Tibial nerve (tissue), 4 donors: ENCODE measurements at places on chromosomes 4 and X.
A peak's percentile ranks its signal among the peaks of the same experiment; 100 is the strongest.

GRCh38 chrX:140297273-140297672 is 207.6 kb downstream of the SOX3 start:
- no peak for DNase-seq

- no peak for DNase-seq
These were observed 13.5 kb downstream of the TIMP1 start for GRCh38 chrX:47595716-47596251.

DNA sequence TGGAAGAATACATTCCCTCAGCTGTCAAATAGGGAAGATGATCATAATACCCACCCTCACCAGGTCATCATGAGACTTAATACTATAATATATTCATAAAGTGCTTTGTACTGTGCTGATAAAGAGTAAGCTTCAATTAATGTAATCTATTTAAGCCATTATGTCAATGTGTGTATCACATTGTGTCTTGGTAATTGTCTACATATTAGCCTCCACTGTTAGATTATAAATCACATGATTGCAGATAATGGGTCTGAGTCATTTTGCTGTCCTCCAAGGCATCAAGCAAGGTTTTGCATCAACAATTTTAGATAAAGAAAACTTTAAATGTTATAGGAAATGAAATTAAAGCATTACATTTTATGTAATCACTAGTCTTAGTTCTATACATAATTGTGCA is 45.2 kb upstream of the CEP135 start:
- no peak for DNase-seq

DNA sequence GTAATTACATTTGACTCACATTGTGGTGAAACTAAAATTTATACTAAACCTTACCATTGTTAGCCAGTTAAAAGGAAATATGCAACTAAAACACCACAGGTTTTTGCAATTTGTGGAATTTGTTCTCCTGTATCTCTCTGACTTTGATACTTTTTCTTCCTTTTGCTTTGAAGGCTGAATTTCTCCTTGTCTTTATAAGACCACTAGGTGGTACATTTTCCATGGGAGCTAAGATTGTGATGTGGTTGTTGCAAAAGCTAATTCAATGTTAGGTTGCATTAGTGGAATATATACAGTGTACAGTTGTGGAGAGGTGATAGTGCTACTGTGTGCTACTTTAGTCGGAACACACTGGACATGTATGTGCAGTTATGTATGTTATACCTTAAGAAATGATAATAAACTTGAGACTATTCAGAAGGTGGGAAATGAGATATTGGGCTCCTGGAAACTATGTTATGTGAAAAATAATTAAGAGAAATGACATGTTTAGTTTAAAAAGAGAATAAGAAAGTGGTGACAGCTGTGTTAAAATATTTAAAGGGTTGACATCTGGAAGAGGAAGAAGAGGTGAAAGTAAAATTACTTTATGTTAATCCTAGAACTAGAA is 70.3 kb downstream of the ARL9 start:
- no peak for DNase-seq

GRCh38 chr4:13597604-13598003 is 29.9 kb downstream of the BOD1L1 start:
- DNase-seq: no peak

DNA sequence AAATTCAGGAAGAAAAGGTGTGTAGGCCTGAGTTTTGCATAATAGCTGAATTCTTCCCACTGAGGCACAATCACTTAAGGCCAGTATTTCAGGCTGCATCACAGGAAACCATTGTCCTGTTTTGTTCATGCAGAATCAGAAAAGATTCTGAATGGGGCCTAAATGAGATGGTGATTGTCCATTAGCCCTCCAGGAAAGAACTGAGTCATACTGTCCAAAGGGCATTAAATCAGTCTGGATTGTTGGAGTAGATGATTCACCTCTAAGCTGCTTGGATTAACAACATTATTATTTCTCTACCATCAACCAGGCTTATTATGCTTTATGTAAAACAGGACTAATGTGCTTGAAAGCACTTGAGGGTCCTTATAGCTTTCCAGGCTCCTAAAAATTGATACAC is 36.2 kb downstream of the CT47B1 start:
- DNase-seq: no peak

- DNase-seq: no peak
These were observed 81.2 kb downstream of the SHISA3 start for GRCh38 chr4:42478509-42478908.

DNA sequence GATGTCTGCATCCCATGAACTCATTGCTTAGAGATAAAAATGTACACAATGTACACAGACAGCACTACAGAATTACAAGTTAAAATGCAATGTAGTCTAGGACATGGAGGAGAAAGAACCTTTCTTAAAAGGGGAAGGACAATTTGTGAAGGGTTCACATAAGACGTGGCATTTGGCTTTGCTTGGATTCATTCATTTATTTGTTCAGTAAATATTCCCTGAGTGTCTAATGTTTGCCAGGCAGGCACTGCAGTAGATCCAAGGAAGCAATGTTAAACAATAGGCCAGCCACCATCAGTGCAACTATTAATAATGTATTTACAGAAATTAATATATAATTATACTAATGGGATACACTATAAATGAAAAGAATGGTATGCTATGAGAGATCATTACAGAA is 94.4 kb downstream of the GRIA2 start:
- DNase-seq: no peak

- no peak for DNase-seq
These were observed 152.9 kb downstream of the PTTG2 start for GRCh38 chr4:38113132-38113531.

DNA sequence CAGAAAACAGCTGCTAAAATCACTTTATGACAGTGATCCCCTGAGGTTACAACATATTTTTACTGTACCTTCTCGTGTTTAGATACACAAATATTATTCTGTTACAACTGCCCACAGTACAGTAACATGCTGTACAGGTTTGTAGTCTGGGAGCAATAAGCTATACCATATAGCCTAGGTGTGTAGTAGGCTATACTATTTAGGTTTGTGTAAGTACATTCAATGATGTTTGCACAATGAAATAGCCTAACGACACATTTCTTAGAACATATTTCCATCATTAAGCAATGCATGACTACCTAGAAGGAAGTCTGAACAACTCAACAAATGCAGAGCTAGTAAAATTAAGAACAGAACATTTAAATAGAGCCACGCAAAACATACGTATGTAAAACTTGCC is 112.7 kb downstream of the ZAR1 start:
- DNase-seq: no peak

- DNase-seq: no peak
These were observed 131.2 kb upstream of the PAK3 start for GRCh38 chrX:110964786-110965185.

DNA sequence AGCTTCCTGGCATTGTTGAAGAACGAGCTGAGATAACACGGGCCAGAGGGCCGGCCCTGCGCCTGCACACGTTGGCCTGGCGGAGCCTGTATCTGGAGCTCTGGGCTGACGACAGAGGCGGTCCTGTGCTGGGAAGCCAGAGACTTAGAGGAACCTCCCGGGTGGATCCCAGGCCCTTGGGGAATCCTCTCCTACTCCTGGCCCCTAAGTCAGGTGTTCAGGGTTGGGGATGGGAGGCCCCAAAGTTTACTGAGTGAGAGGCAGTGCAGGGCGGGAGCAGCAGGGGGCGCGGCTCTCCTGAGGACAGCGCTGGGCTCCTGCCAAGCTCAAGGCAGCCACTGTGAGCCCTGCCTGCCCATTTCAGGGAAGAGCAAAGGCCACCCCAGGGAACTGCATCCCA is 2.5 kb upstream of the HTRA3 start:
- DNase-seq: peak; percentile 67

GRCh38 chr4:129578336-129578735 is 482.4 kb downstream of the C4orf33 start:
- DNase-seq: no peak

- DNase-seq: no peak
These were observed 63.5 kb downstream of the PDK3 start for GRCh38 chrX:24528605-24529004.

GRCh38 chr4:97845758-97846157 is 297.5 kb downstream of the STPG2 start:
- DNase-seq: no peak

GRCh38 chr4:185270885-185271284 is 61.5 kb downstream of the SNX25 start:
- DNase-seq: no peak

DNA sequence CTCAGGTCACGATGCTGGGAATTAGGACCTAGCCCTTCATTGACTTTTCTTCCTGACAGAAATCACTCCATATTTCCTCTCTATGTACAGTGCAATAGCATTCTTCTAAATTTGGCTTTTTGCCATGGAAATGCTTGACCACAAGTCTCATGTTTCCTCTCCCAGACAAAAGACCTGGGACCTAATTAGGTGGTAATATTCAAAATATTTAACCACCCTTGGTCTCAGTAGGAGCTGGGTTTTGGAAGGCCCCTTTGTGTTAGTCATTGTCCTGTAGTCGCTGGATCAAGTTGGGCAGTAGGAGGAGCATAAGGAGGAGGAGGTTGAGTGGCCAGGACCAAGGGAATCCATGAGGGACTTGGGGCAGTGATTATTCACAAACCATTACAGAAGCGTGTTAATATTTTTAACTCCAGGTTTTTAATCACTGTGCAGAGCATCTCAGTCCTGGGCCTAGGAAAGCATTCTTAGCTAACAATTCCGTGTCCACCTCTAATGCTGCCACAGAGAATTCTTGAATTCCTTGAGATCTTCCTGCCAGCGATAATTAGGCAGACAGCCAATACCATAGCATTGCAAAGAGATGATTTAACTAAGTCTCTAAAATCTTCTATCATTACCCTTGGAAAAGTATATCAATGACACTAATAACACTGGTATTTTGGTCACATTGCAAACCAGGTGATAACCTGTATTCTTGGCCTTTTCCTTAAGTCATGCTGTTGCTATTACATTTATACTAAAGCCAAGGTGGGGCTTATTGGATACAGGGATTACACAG is 25.0 kb upstream of the SHROOM4 start:
- DNase-seq: no peak

DNA sequence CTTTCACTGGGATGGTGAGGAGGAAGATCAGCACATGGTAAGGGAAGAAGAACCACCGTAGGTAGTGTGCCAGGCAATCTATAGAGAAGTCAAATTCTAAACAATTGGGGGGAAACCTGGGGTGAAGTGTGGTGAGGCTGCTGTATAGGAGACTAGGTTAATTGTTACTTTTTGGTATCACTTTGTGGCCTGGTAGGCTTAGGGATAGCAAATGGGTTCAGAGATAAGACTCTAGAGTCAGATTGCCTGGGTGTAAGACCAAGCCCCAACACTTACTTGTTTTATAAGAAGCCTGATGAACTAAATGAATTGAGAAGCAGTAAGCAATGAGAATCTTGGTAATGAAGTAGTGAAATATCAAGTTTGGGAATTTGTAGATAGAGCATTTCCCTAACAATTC is 8.7 kb downstream of the SMAD1 start:
- no peak for DNase-seq

GRCh38 chr4:32985256-32985655 is 2265.1 kb downstream of the PCDH7 start:
- DNase-seq: no peak

DNA sequence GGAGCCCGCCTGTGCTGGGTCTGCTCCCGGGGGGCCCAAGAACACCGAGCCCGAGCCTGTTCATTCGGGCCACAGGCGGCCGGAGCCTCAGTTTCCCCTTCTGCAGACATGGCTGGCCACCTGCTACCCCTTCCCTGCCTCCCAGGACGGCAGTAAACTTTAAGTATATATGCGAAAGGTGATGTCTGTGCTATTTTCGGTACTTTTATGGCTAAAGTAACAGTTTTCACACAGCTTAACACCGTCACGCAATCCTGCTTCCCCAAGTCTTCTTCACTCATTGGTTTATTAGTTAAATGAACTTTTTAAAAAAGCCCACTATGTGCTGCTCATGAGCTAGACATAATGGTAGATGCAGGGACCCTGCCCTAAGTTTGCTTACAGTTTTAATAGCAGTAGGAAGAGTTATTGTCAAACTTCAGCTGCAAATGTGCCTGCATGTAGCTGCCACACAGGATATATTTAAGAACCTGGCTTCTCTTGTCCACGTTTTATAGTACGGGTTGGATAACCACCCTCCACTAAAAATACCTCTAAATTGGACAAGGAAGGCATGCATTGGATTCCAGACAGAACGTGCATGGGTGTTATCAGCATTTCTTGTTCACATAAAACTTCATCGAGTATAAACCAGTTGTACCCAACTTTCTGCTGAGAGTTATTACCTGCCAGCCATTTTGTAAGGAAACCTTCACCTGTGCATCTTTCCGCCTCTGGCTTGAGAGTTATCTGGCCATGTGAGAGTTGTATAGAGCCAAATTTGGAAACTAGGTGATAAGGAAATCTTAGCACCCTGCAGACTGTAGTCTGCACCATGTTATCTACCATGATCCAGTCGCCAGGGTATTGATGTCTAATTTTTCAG is 741 bp downstream of the ANAPC4 start:
- no peak for DNase-seq

DNA sequence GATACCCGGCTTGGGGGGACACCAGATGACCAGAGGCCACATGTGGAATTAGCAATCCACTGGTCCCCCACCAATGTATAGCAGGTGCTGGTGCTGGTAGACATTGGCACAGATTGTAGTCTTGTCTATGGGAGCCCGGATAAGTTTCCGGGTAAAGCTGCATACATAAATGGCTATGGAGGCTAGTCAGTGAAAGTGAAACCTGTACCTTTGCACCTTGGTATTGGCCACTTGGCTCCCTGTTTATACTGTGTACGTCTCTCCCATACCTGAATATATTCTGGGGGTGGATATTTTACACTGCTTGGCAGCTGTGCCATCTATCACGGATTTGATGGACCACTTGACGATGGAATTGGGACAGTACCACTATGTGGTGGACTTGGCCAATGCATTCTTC is 5.6 kb upstream of the TIGD2 start:
- DNase-seq: no peak

GRCh38 chr4:120770897-120771296 is 151.6 kb downstream of the PRDM5 start:
- no peak for DNase-seq

- DNase-seq: no peak
These were observed 169.9 kb downstream of the DCLK2 start for GRCh38 chr4:150248181-150248580.

- no peak for DNase-seq
These were observed 210.7 kb upstream of the LDB2 start for GRCh38 chr4:17109126-17109525.

DNA sequence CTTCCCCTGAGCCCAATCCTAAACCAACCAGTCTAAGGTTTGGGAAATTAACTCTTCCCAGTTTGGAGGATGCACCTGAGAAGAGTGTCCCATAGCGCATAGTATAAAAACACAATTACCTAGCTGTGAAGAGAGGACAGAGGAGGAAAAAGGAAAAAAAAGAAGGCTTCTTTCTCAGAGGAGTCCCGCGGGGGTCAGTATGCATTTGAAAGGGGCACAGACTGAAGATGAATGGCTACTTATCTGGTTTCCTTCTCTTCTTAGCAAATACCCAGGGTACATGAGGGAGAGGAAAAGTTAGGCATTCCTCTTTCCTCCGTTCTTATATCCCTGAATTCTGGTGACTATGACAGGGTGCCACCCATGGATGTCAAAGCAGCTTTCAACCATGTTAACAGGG is 96.9 kb downstream of the TMEM47 start:
- no peak for DNase-seq

GRCh38 chr4:19806865-19807264 is 444.8 kb upstream of the SLIT2 start:
- no peak for DNase-seq

- DNase-seq: no peak
These were observed 19.0 kb upstream of the DDX60 start for GRCh38 chr4:168337550-168337940.
